ENCODE measurements at places on chromosomes 7 and 10.

DNA sequence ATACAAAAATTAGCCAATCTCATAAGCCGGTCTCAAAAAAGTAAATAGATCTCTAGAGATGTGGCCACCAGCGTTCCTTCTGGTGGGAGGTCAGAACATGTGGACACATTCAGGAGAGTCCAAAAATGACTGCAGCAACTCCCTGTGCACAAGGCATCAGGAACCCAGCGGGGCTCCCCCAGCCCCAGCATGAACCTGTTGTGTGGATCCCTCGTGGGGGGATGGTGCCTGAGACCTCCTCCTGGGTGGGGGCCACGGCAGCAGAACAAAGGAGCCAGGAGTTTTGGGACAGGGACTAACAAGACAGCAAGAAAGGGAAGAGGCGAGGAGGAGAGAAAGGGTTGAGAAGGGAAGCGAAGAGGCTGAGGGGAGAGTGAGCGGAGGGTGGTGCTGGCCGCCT lies 121.8 kb downstream of the WDR37 start:
- no peak for DNase-seq

- DNase-seq: no peak
Measured at GRCh38 chr7:36075561-36075960, 77.5 kb upstream of the EEPD1 start.

DNA sequence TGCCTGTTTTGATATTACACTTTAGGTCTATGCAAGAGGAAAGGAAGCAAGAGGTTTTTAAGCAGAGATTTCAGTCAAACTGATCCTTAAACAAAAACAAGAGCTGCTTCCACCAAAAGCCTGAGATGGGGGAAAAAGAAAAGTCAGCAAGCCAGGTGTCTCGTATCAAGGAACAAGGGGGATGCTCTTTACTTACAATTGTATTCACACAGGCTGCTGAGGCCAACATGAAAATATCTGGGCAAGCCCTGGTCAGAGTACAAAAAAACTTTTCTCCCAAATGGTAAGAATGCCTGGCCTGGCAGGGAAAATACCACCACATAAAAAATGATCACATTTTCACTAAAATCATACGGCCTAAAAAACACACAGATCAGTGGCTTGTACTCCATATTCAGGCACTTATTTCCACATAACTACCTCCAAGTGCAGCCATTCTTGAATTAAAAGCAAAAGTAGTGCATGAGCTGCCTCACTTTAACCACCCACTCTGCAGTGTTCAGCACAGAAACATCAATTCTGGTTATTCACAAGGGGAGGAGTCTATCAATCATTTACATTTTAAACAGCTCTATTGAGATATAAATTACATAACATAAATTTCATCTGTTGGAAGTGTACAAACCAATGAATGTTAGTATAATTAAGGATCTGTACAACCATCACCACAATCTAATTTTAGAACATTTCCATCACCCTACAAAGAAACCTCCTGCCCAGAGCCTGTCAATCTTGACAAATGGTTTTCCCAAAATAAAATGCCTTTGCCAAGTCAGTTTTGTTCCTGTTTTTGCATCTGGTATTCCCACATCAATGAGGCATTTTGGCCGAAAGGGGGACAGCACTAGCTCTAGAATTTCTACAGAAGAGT lies 70.2 kb downstream of the GRB10 start:
- no peak for DNase-seq

DNA sequence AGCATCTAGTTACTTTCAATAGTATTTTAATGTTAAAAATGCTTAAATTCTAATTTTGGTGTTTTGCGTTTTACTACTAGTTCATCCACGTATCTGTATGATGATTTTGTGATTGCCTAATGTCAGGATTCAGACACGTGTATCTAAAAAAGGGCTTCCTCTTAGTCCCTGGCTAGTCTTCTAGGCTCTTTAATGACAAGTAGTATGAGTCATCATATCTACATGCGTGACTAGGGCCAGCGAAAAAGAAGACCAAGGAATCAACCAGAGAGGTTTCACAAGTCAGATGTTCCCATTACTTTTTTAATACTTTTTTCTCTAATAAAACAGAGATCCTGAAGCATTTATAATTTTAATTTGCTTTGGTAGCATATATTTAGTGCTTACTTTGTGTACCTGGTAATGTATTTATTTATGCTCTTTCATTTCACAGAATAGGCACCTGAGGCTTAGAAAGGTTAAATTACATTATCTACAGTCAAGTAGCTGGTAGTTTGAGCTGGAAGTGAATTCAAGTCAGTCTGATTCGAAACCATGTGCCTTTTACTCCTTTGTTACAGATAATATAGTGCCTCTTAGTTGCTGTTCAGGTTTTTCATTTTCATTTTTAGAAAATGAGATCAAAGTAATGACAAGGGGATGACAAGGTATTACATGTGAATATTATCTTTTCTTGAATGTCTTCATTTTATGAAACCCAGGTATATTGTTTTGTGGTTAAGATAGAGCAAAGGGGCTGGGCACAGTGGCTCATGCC lies 140.3 kb downstream of the FOXP2 start:
- peak; percentile 62 for DNase-seq

DNA sequence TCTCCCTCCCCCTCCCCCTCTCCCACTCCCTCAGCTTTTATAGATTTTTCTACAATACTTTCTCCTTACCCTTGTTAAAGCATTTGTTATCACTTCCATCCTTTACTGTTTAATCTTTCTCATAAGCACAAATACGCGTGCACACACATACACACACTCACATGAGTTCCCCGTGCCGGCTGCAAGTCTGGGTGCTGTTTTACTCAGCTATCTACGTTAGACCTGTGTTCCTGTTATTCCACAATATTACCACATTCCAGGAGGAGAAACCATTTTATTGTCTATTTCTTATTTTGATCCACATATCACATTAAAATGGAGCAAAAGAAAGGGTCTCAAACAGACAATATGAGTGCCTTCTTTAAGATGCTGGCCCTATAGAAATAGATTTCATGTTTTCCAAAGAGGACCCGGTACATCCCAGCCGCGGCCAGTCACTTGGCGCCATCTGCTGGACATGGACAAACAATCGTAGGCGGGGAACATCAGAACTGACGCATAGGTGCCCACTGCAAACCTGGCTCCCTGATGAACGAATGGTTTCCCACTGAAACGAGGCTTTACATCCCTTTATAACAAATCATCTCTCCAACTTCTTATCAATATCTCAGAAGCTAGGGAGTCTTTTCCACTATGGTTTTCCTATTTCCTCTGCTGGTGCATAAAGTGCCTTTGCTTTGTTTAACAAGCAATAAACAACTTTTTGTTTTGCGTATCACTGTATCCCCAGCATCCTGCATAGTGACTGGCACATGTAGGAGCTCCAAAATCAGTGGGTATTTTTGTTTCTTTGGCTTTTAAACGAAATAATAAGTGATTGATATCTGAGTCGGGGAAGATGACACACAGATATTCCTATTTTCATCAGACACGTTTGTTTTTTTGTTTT lies 25.2 kb upstream of the OPTN start:
- DNase-seq: peak; percentile 11

DNA sequence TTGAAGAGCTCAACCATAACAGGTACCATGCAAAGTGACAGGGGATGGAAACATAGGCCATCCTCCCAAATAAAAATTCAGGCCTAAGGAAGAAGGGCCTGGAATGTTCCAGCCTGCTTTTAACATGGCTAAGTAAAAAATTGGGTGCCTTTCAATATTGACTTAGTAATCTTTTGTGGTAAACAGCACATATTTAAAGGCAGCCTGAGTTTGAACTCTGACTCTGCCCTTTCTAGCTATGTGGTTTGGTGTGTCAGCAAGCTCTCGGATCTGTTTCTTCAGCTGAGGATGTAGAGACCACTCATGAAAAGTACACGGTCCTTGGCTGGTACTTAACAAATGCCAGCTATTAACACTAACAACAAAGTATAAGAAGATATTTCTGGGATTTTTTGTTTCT lies 191.8 kb upstream of the CDCA7L start:
- DNase-seq: peak; percentile 25

- DNase-seq: no peak
Measured at GRCh38 chr10:78187371-78187770, 153.7 kb downstream of the RPS24 start.

DNA sequence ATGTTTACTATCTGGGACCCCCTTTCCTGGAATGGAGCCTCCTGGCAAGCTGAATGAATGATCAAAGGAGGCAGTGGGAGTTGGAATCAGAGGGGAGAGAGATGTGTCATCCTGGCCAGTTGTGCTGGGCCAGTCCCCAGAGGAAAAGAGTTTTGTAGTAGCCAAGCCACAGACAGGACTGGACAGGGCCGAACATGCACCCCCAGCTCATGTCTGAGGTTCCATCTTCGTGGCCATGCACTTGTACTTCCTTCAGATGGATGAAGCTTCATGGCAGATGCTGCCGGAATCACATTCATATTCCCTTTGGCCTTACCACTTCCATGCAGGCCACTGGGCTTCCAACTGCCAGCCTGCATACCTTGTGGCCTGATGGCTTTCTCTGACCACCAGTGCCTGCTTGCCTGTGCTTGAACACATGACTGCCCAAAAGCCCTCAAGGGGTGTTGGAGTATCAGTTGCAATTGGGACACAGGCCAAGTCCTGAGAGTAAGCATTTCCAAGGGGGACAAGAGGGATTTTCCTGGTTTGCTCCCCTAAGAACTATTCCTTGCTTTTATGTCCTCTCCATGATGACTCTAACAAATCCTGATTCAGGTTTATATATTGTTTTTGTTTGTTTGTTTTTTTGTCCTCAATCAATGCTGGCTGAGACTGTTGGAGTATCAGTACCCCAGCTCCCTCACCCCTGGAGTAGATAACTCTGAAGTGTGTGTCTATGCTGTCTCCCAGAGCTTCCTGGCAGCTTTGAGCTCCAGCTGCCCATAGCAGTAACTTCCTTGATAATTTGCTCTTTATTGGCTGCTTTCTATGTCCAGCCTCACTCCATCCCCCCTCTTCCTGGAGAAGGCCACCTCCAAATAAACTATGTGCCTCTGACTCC lies 63.6 kb downstream of the TMEM130 start:
- no peak for DNase-seq

DNA sequence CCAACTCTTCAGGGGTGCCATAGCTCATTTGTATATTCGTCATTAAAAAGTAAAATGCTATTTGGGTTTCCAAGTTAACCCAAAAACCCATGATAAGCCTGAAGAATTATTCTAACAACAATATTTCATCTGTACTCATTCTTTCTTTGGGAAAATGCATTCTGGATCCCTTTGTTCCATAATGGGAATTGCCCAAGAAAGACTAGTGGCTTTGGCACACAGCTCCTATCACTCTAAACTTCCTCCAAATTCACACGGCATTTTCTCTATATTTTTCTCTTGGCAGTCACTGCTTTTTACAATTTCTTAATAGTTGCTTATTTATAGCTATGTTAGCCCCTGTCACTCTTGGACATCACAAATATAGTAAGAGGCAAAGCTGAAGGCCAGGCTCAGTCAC lies 29.1 kb downstream of the CHCHD3 start:
- no peak for DNase-seq

GRCh38 chr10:775245-776075 lies 86.0 kb upstream of the DIP2C start:
- no peak for DNase-seq

DNA sequence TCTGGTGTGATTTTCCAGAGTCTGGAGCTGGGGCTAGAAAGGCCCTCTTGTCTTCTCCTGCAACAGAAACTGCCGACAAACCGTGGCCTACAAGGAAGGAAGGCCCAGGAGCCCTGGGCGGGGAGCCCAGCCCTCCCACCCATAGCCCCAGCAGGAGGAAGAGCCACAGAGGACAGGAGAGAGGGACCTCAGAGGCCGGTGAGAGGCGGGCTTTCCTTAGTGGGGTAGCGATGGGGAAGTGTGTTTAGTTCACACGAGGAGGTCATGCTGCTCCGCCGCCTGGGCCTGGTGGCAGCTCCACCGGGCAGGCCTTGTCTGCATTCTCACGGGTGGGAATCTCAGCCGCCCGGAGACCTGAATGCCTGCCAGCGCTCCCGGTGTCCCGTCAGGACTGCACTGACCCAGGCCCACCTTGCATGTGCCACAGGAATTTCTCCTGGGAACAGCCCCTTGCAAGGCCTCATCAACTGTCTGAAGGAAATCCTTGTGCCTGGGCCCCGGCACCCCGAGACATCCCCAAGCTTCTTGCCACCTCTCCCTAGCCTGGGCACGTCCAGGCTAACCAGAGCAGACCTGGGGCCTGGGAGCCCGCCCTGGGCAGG lies 50.9 kb downstream of the ZNF467 start:
- DNase-seq: no peak

Data from AG09309 (cell line).